B cell (primary cell): ENCODE measurements at places on chromosomes 2 and 18. TPM values are rescaled to one million over a fixed set of nuclear protein-coding genes. Genes with fewer than 3 reads are reported as not detected.

Gene ANKRD29
- not detected in 2 replicates for total RNA-seq

Gene CTAGE1
- not detected in 2 replicates for total RNA-seq

Gene AQP12A
- total RNA-seq, result not detected in 2 replicates

- no peak for DNase-seq
Measured at GRCh38 chr2:218060950-218061660, 7.9 kb upstream of the RUFY4 start.

- DNase-seq, result no peak
Measured at GRCh38 chr18:27871726-27872125, 305.2 kb downstream of the CDH2 start.

DNA sequence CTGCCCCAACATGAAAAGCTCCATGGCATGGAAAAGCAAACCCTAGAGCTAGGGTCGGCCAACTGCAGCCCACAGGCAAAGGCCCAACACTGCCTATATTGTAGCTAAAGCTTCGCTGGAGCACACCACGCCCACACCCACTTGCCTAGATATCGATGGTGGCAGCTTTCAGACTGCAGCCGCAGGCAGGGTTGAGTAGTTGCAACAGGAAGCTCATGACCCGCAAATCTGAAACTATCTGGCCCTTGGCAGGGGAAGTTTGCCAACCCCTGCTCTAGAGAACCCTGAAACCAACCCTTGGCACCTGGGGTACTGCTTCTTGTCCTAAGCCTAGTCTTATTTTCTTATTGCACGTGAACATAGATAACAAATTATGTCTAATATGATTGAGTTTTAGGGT, 250.0 kb downstream of the SOX11 start:
- peak; percentile 13 for DNase-seq

DNA sequence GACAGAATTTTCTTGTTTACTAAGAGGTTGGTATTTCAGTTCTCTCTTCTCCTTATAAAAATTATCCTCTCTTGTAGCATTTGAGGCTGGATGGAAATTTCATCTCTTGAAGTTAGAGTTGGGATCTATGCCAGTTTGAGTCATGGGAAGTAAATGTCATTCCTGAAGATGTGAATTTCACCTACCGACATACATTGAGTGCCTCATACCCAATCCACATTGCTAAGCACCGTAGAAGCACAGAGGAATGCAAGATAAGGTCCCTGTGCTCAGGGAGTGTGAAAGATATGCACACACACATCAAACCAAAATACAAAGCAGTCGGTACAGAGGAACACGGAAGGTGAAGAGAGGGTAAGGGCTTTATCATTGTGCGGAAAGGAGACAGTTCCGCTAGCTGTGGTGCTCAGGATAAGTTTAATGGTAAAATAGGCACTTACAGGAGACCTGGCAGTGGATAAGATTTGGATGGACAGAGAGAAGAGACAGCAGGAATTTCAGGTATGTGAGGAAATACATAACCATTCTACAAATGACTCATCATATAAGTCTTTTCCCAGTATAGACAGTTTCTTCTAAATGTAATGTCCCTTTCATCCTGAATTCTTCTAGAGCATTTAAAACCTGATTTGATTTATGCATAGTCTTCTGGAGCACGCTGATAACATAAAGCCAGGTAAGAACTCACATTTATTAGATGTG, 205.3 kb upstream of the ST6GAL2 start:
- DNase-seq, result no peak

DNA sequence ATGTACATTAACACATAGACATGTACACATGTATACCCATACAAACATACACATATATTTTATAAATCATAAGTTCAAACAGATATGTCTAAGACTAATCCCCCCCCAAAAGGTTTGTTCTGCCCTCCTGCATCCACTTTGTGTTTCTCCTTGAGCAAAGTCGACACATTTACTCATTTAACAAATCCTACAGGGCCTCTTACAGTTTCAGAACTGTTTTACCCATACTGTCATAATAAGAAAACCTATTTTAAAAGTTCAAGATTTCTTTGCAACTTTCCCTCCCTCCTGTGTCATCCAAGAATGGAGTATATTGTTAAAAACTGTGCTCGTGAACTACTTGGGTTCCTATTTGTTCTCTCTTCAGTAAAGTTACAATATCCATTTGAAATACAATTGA, 166.7 kb downstream of the L3MBTL4 start:
- DNase-seq, result no peak

GRCh38 chr2:169302364-169302763, 60.0 kb downstream of the LRP2 start:
- no peak for DNase-seq

GRCh38 chr2:121475811-121476571, 54.7 kb upstream of the RNU4ATAC start:
- no peak for DNase-seq

DNA sequence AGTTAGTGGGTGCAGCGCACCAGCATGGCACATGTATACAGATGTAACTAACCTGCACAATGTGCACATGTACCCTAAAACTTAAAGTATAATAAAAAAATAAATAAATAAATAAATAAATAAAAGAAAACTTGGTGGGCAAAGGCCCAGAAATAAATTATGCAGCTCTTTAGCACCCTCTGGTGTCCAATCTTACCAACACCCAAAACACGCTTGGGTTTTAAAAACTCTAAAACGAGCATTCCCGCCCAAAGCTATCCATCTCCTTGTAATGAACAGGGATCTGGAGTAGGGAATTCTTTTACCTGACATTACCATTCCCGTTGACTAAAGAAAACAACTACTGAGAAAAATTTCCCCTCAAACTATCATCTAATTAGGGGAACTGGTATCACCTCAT, 2005.9 kb upstream of the CELF4 start:
- no peak for DNase-seq

DNA sequence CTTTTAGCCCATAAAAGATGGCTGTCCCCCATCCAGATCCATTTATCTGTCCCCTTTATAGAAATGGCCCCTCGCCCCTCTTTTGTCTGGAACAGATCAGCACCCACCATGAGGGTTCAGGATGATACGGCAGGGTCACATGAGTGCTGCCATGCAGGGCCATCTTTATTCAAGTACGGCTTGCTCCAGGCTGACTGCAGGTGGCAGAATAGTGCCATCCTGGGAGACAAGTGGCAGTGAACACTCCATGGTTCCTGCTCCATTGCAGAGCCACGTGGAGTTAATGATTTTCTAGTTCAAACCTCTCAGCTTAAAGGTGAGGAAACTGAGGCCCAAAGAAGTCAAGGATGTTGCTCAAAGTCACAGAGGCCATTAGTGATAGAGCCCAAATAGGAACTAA, 180.6 kb downstream of the CLIP4 start:
- no peak for DNase-seq

DNA sequence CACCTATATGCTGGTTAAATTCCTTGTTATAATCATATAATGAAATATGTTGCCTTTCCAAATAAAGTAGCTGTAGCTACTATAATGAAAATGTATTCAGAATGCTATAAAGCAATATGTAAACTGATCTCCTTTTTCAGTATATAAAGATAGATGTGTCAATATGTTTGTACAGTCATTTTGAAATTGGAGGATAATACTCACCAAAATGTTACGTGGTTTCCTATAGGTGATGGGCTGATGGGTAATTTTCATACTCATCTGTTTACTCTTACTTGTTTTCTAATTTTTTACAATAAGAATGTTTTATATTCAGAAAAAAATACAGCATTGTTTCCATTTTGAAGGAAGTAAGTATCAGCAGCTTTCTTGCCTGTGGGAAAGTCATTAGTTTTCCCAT, 70.2 kb downstream of the PRKRA start:
- DNase-seq, result no peak

GRCh38 chr2:235085476-235085875, 133.7 kb downstream of the SH3BP4 start:
- no peak for DNase-seq

DNA sequence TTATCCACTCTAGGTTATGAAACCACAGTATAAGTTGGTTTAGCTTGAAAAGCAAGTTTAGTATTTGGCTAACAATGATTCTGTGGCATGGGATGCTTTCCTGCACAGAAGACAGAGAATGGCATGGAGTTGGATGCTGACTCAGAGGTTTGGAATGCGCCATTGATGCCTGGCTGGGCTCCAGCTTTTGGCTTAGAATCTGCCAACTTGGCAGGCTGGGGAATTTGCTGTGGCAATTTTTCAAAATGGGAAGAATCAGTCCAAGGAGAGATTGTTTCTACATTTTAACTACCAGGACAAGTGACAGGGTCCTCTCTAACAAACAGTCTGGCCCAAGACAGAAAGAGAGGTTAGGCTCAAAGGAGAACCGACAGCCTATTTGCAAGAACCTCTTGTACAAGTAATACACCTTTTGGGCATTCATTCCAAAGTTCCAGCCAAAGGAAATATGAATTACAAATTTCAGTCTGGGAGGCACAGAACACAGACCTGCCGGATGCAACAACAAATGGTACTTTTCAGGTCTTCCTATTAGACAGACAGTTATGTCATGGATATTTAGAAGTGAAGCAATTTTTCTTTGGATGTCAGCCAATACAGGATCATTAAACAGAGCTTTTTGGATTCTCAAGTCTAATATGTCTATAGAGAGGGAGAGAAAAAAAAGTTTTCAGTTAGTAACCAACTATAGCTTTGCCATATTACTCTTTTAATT, 1027.7 kb downstream of the TMEM182 start:
- no peak for DNase-seq

- no peak for DNase-seq
Measured at GRCh38 chr18:49495480-49495879, 8.4 kb upstream of the C18orf32 start.
